SIG-M5 (cell line): ENCODE measurements at places on chromosomes 3 and 15.

- DNase-seq: no peak
Measured at GRCh38 chr3:11991751-11992150, 12.4 kb upstream of the SYN2 start.

- DNase-seq: no peak
Measured at GRCh38 chr15:41689834-41690233, 29.6 kb downstream of the MGA start.

DNA sequence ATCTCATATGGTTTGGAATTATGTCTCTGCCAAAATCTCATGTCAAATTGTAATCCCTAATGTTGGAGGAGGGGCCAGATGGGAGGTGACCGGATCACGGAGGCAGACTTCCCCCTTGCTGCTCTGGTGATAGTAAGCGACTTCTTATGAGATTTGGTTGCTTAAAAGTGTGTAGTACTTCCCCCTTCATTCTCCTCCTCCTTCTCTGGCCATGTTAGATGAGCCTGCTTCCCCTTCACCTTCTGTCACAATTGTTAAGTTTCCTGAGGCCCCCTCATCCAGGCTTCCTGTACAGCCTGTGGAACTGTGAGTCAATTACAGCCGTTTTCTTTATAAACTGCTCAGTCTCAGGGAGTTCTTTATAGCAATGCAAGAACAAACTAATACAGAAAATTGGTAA, 51.1 kb downstream of the NEDD4 start:
- DNase-seq: peak; percentile 8

DNA sequence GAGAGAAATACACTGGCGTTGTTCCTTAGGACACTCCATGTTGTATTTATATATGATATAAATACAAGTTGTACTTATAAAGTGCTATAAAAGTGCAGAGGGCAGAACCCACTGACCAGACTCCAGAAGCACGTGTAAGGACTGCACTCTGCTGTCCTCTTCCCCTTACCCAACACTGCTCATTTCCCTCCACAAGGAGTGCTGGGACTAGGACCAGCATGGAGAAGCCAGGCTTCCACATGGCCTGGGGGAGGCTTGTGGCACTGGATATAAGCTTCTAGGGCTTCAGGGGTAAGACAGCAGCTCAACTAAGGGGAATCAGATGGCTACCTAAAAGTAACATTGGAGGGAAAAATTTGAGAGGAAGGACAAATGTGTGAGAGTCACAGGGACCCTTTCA, 556.9 kb downstream of the IGSF11 start:
- DNase-seq: no peak

DNA sequence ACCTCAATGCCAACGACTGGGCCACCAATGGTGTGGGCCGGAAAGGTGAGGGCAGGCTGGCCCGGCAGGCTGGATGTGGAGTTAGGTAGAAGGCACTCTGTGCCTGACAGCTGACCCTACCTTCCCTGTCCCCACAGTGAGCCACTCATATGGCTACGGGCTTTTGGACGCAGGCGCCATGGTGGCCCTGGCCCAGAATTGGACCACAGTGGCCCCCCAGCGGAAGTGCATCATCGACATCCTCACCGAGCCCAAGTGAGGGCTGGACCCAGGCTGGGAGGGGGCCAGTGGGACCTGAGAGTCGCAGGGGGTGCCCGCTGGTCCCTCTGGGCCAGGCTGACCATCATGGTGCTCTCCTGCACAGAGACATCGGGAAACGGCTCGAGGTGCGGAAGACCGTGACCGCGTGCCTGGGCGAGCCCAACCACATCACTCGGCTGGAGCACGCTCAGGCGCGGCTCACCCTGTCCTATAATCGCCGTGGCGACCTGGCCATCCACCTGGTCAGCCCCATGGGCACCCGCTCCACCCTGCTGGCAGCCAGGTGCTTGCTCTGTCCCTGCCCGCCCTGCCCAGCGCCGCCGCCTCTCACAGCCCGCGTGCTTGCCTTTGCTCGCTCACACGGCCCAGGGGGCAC, 4.5 kb upstream of the FES start:
- no peak for DNase-seq

DNA sequence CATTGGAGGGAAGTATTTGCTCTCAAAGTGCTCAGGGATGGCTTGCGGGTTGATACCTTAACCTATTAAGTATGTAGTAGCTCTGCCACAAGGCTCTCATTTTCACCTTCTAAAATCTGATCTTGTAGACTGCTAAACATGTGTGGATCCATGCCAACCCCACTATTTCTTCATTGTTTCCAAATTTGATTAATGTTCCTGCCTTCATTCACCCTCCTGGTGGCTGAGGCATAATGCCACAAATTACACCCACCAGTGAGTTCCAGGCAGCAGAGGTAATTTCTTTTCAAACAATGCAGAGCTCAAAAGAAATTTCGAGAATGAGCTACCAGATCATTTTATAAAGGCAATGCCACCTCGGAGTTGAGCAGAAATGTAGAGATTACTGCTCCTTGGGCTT, 71.0 kb downstream of the EDEM1 start:
- no peak for DNase-seq

GRCh38 chr3:72953325-72953956, 43.2 kb upstream of the PPP4R2 start:
- DNase-seq: no peak

DNA sequence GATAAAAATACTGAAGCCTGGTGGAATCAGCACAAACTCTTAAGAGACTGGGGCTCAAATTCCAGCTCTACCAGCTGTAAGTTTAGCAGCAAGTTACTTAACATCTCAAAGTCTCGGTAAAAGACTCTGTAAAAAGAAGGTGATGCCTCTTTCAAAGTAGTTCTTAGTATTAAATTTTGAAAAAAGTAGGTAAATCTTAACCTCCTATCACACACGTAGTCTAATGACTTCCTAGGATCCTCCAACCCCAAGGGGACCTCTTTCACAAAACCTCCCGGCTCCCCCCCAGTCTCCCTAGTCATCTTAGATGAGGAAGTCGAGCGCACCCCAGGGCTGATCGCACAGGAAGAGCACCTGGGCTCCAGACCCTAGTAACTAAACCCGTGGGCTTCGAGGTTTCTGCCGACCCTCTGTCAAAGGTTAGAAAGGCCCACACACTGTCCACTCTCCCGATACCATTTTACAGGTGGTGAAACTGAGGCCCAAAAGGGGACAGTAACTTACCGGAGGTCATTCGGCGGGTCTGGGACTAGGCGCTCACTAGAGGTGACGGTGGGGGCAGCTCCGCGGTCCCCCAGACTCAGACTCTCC, 427 bp downstream of the MBD4 start:
- DNase-seq: peak; percentile 21

DNA sequence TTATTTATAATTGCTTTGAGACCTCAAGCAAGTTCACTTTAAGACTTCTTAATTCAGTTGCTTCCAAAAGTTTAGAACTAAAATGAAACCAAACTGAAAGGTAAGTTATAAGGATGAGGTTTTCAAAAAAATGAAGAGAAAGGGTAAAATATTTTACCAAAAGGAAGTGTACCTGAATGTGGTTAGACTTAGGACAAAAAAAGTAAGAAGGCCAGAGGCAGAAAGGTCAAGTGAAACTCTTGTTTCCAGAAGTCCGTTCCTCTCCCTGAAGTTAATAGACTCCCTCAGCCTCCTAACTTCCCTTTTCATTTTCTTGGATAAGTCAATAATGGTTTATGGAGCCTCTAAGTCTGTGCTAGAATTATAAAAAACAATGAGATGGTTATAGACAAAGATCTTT, 16.6 kb downstream of the BTLA start:
- DNase-seq: no peak

DNA sequence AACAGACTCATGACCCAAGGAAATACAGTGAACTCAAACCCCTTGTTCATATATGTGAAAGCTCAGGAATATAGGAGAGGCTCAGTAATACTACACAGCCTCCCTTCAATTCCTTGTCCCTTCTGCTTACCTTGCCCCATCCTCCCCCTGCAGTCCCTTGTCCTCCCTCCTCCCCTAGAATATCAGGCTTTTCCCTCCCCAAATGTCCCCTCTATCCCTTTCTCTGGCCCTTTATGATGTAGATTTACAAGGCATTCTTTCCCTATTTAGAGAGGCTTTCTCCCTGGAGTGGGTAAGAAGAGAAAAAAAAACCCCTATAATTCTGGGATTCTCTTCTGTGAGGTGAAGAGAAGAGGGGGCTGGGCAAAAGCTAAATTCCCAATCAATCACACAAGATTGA, 64.9 kb upstream of the KBTBD8 start:
- no peak for DNase-seq

DNA sequence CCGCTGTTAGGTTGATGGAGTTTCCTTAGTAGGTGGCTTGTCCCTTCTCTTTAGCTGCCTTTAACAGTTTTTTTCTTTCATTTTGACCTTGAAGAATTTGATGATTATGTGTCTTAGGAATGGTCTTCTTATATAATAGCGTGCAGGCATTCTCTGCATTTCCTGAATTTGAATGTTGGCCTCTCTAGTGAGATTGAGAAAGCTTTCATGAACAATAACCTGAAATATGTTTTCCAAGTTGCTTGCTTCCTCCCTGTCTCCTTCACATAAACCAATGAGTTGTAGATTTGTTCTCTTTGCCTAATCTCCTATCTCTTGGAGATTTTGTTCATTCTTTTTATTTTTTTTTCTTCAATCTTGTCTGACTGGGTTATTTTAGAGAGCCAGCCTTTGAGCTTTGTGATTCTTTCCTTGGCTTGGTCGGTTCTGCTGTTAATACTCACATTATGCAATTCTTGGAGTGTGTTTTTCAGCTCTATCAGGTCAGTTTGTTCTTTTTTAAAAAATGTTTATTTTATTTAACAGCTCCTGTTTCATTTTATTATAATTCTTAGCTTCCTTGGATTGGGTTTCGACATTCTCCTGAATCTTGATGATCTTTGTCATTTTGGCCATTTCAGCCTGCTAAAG, 627.9 kb downstream of the SI start:
- no peak for DNase-seq

- DNase-seq: no peak
Measured at GRCh38 chr3:53525765-53526703, 31.6 kb downstream of the CACNA1D start.

DNA sequence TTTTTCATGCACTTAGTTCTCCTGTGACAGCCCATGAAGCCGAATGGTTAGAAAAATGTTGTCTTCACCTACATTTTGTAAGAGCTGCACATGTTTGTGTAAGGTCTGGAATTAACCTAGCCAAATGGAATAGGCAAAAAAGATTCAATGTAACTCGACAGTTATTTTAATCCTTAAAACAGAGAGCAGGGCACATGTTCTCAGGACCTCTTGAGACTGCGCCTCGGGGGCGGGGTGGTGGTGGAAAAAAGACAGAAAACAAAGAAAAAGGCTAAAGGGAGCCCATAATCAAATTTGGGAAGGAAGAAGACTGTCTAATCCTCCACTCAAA, 702 bp upstream of the CSNK1G1 start:
- DNase-seq: no peak

GRCh38 chr15:55709458-55709857, 33.5 kb downstream of the PRTG start:
- no peak for DNase-seq

- no peak for DNase-seq
Measured at GRCh38 chr15:90513448-90513847, 16.3 kb upstream of the CRTC3 start.

- DNase-seq: no peak
Measured at GRCh38 chr3:67291287-67292252, 293.5 kb downstream of the KBTBD8 start.

DNA sequence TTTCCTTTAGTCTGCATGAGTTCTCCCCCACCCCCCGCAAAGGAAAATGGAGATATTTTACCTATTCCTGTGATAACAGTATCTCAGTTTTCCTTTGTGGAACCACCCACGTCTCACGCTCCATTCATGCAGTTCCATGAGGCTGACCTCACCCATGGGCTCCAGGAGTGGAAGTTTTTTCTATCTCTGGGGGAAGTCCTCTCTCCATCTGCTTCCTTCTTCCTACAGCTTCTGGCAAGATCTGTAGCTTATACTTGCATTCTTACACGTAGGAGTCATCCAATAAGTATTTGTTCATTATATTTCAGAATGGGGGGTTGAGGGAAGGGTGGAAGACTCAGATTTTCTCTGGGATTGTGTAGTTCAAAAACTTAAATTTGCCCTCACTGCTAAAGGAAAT, 5.8 kb upstream of the GLCE start:
- no peak for DNase-seq

DNA sequence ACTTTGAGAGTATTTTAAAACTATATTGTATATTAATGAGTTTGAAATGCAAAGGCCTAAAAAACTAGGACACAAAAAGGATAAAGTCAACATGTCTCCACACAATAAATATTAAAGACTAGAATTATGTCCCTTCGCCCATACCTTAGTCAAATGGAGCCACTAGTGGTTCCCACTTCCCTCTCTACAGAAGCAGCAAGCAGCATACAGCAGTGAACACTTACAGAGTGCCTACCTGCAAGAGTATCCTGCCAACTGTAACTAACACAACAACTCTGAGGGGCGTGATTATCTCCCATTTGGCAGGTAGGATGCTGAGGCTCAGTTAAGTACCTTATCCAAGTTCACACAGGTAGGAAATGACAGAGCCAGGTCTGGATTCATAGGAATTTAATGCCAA, 17.2 kb downstream of the DYNC1LI1 start:
- no peak for DNase-seq

GRCh38 chr3:26050776-26051175, 260.9 kb downstream of the OXSM start:
- no peak for DNase-seq

GRCh38 chr15:39344662-39345141, 236.2 kb upstream of the THBS1 start:
- DNase-seq: no peak

- no peak for DNase-seq
Measured at GRCh38 chr15:92848852-92849598, 51.1 kb upstream of the CHD2 start.

GRCh38 chr3:131544557-131544956, 41.8 kb upstream of the MRPL3 start:
- DNase-seq: no peak

GRCh38 chr3:64932666-64933342, 245.0 kb upstream of the ADAMTS9 start:
- no peak for DNase-seq

DNA sequence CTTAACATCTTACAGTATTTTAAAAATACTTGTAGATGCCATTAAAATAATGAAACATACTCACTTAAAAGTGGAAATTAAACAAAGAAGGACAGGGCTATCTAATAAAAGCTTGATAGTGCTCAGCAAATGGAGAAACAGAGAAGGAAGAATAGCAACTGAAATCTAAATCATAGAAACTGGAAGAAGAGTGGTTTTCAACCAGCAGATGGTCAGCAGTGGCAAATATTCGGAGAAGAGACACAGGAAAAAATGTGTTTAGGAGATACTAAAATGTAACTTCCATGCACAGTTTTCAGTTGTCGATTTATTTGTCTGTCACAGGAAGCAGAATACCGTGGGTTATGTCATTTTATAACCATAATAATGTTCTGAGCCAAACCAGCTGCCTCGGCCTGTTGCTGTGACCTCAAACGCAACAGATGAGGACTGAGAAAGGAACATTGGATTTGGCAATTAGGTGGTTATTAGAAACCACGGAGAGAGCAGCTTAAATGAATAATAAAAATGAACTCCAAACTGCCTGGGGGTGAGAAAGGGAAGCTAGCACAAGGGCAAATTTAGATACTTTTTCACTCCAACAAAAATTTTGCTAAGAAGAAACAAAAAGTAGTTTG, 246.6 kb upstream of the KCNMB2 start:
- no peak for DNase-seq
